GM12878 (cell line): ENCODE measurements at places on chromosomes 7 and 10. TPM values are rescaled to one million over a fixed set of nuclear protein-coding genes. Genes with fewer than 3 reads are reported as not detected.

DNA sequence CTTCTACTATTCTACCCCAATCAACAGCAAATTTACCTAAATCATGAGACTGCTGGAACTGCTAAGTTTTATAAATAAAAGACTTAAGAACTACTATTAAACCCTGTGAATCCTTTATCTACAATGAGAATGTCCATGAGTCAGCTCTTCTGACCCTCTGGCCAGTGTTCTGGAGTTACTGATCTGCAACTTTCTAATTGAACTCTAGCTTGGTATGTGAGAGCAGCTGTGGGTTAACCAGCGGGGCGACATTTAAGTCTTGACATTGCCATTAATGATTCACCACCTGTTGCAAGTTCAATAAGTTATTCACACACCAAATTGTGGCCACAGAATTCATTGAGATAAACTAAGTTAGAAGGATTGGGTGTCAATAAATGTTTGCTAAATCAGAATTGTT lies 359.8 kb downstream of the PCDH15 start:
- H3K4me3 ChIP-seq = no peak overlapping the region
- no peak for DNase-seq
- H3K27ac ChIP-seq = no peak overlapping the region

GRCh38 chr7:90472805-90473540 lies 3.5 kb downstream of the PTTG1IP2 start:
- H3K27me3 ChIP-seq = no peaks in the 10 kb centered on the region
- H3K36me3 ChIP-seq = no peaks in the 10 kb centered on the region
- DNase-seq = no peak
- H3K4me1 ChIP-seq = no peaks in the 10 kb centered on the region
- H3K27ac ChIP-seq = no peak overlapping the region

- peak overlapping the region; percentile 84 for H3K27ac ChIP-seq
- H3K4me3 ChIP-seq = no peak overlapping the region
- DNase-seq = no peak
- peaks cover 42% of the 10 kb centered on the region for H3K4me1 ChIP-seq
- no peaks in the 10 kb centered on the region for H3K36me3 ChIP-seq
Measured at GRCh38 chr10:88896372-88896993, 16.4 kb downstream of the STAMBPL1 start.

DNA sequence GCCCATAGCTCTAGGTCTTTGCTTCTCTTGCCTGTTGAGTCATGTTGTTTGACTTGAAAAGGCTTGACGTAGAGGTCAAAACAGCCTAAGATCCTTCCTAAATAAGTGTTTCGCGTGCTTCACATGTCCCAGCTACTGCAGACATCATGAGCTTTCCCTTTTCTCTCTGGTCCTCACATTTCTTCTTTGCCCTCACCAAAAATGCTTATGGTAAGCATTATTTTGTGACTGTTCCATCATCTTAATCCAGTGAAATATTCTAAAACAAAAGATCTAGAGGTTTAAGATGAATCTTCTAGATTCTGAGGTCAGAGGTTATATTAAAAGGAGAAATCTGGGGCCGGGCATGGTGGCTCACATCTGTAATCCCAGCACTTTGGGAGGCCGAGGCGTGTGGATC lies 8.5 kb upstream of the ACSL5 start:
- no peaks in the 10 kb centered on the region for H3K27me3 ChIP-seq
- H3K27ac ChIP-seq = no peak overlapping the region
- H3K4me1 ChIP-seq = no peaks in the 10 kb centered on the region
- DNase-seq = no peak
- no peaks in the 10 kb centered on the region for H3K36me3 ChIP-seq
- no peak overlapping the region for H3K4me3 ChIP-seq

The MAP3K8 gene
- 41.3 and 41.7 TPM in 2 replicates for total RNA-seq

DNA sequence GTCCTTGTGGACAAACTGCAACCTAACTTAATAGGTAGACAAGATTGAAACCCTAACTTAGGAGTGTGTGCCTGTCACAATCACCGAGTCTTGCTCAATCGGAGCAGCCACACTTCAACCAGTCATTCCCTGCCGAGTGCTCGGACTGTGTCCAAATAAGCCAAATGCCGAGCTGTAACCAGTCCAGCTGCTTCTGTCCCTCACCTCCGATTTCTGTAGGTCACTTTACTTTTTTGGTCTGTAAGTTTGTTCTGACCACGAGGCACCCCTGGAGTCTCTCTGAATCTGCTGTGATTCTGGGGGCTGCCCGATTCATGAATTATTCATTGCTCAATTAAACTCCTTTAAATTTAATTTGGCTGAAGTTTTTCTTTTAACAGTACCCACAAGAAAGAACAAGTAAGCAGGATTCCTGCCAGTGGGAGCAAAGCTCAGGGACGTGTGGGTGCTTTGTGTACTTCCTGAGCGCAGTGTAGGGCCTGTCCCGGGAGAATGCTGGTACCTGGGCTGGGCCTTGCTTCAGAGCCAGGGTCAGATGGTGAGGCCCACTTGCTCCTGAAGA lies 140.1 kb downstream of the ACTR3B start:
- H3K27me3 ChIP-seq = no peaks in the 10 kb centered on the region; the same call in none of the 2 replicates
- H3K36me3 ChIP-seq = no peaks in the 10 kb centered on the region
- no peak for DNase-seq
- no peaks in the 10 kb centered on the region for H3K4me1 ChIP-seq

DNA sequence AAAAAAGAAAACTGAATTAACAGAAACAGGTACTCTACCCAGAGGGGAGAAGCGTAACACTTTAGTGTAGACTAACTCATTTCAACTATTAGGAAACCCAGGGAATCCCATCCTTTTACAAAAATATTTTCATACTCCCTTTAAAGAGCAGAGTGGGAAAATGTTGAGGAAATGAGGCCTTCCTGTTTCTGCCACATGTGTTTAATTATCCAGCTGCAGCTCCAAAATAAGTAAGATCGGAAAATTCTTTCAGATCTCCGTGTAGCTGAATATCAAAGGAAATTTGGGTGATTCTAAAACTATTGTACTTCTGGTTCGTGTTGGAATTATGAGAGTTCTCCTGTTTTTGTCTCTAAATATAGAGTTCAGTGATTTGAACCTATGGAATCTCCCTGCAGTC lies 58.0 kb upstream of the CAV2 start:
- no peak overlapping the region for H3K27ac ChIP-seq
- H3K27me3 ChIP-seq = no peaks in the 10 kb centered on the region; the same call in none of the 2 replicates
- no peak for DNase-seq
- no peaks in the 10 kb centered on the region for H3K4me1 ChIP-seq

DNA sequence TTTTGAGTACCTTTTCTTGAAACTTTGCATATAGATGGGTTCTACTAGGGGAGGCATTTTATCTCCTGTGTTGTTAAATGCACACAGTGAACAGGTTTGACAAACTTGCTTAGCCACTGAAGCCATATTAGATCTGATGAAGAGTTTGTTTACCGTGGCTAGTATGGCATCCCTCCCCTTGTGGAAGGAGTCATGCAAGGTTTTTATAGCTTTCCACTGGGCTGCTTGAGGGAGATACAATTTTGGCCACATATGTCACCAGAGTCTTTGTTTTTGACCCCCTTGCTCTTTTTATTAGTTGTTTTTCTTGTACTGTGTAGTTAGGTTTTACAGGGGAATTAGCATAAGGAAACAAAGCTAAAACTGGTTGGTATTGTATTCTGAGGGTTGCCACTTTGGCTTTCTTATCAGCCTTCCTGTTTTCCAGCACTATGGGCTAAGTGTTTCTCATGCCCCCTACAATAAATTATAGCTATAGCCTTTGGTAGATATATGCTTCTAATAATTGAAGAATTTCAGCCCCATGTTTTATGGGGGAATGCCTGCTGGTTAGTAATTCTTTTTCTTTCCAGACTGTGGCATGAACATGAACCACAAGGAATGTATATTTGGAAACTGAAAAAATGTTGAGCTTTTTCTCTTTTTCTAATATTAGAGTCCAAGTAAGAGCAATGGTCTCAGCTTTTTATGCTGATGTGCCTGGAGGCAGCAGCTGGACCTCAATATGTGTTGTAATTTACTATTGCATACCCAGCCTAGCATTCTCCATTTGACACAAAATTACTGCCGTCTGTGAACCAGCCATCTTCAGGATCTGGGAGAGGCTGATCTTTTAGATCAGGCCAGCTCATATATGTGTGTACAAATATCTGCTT lies 18.4 kb upstream of the STEAP2 start:
- H3K4me1 ChIP-seq = no peaks in the 10 kb centered on the region
- no peaks in the 10 kb centered on the region for H3K36me3 ChIP-seq
- H3K27me3 ChIP-seq = no peaks in the 10 kb centered on the region
- no peak overlapping the region for H3K27ac ChIP-seq
- no peak overlapping the region for H3K4me3 ChIP-seq
- DNase-seq = no peak

DNA sequence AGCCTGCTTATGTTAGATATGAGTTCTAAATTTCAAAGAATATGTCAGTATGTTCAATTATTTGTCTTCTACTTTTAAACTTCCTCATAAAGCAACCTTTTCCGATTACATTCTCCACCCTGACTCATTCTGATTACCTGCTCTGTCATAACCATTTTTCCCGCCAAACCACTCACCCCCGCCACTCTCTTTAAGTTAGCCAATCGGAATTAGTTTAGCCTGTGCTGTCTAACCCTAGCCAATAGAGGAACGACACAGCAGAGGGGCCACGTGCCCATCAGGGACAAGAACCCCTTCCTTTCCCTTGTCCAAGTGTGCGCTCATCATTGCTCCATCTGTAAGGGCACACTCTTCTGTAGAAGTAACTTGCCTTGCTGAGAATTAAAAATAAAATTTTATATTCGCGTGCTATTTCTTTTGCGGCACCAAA lies 91.4 kb downstream of the CCDC71L start:
- no peak for DNase-seq
- no peak overlapping the region for H3K4me3 ChIP-seq
- H3K36me3 ChIP-seq = no peaks in the 10 kb centered on the region
- no peaks in the 10 kb centered on the region for H3K4me1 ChIP-seq
- no peak overlapping the region for H3K27ac ChIP-seq
- H3K27me3 ChIP-seq = no peaks in the 10 kb centered on the region

The IL6 gene
- total RNA-seq = not detected in 2 replicates

DNA sequence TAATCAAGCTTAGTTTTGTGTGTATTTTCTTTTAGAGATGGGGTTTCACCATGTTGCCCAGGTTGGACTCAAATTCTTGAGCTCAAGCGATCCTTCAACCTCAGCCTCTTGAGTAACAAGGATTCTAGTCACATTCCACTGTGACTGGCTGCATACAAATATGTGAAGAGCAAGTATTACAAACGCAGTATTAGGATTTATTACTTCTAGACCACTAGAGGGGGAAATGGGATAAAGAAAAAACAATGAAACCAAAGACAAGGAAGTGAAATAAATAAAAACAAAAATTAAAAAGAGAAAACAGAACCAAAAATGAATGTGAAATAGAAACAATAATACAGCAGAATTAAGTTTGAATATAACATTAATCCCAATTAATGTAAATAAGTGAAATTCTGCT lies 308.7 kb downstream of the ANKRD30A start:
- H3K27ac ChIP-seq = no peak overlapping the region
- H3K36me3 ChIP-seq = no peaks in the 10 kb centered on the region
- no peak for DNase-seq
- no peaks in the 10 kb centered on the region for H3K27me3 ChIP-seq
- H3K4me1 ChIP-seq = no peaks in the 10 kb centered on the region

- no peak overlapping the region for H3K4me3 ChIP-seq
- H3K36me3 ChIP-seq = no peaks in the 10 kb centered on the region
- H3K27ac ChIP-seq = no peak overlapping the region
Measured at GRCh38 chr10:27717861-27718260, 27.8 kb downstream of the MKX start.

The NXPH1 gene
- not detected in 2 replicates for total RNA-seq

DNA sequence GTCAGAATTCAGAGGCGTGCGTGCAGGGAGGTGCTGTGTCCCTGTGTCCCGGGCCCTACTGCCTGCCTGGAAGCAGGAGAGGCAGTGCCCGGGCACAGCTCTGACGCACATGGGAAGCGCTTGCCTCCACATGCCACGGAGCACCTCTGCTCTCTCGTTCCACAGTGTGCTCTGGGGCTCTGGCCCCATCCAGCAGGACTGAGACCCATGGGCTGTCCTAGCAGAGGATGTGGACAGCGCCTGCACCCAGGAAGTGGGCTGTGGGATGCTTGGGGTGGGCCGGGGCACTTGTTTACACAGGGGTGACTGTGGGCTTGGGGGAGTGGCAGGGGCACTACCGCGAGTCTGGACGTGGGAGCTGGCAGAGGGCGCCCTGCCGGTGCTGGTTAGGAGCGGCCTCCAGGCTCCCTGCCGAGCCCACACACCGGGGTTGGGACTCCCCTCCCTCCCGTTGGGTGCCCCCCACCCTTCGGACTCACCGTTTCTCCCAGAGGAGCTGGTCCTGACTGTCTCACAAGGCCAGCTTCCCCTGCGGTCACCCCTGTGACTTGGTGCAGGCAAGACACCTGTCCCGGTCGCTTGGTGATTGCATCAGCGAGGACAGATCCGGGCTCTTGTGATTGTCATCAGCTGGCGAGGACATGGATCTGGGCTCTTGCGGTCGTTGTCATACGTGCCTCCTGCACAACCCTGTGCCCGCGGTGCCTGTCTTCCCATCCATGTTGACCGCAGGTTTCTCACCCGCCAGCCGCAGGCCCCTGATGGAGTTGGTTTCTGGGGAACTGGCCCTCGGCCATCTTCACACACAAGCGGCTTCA lies 83.1 kb downstream of the NKX6-2 start:
- no peaks in the 10 kb centered on the region for H3K4me1 ChIP-seq
- DNase-seq = no peak
- no peak overlapping the region for H3K27ac ChIP-seq
- H3K36me3 ChIP-seq = no peaks in the 10 kb centered on the region

The ATOH7 gene
- total RNA-seq = not detected in 2 replicates
